ENCODE measurements at places on chromosomes 2 and 18. TPM values are rescaled to one million over a fixed set of nuclear protein-coding genes. Genes with fewer than 3 reads are reported as not detected.

DNA sequence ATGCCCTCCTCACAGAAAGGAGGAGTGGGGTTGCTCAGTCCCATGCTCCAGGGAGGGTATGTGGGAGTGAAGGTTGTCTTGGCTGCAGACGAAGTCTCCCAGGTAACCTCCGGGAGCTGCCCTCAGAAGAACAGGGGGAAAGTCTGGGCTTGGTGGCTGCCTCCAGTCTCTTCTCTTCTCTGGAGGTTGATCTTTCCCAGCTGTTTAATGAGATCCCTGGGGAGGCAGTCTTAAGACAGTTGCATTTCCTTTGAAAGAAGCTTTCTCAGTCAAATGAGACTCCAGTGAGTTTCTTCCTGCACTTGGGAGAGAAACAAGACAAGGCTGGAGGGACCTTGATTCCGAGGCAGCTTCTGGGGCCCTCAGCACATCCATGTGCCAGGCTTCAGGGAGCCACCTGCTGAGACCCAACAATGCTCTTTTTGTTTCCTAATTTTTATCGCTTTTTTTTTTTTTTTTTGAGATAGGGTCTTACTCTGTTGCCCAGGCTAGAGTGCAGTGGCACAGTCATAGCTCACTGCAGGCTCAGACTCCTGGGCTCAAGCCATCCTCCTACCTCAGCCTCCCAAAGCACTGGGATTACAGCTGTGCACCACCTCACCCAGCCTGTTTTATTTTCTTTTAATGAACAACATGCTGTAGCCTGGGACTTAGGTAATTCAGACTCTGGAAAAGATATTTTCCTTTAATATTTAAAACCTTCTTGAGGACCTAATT is 71.7 kb upstream of the TPO start:
- no peak for DNase-seq

GRCh38 chr2:28096421-28096820 is 205.9 kb downstream of the BABAM2 start:
- no peak for DNase-seq

- no peak for DNase-seq
These were observed 127.0 kb downstream of the INHBB start for GRCh38 chr2:120472891-120473309.

DNA sequence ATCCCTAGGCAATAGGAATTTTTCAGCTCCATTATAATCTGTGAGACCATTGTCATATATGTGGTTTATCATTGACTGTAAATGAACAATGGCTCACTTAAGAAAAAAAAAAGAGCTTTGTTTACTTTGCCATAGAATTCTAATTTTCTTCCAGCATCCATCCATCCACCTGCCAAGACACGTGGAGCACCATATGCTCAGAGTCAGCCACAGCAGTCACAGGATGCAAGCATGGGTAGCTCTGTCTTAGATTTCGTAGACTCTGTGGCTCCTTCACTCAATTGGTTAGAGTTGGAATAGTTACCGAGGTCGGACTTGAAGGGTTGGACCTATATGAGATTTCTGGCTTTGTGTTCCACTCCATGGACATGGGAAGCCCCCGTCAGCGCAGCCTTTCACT is 75.6 kb downstream of the COA5 start:
- DNase-seq, result no peak

GRCh38 chr2:138122891-138123290 is 158.6 kb downstream of the HNMT start:
- DNase-seq, result no peak

DNA sequence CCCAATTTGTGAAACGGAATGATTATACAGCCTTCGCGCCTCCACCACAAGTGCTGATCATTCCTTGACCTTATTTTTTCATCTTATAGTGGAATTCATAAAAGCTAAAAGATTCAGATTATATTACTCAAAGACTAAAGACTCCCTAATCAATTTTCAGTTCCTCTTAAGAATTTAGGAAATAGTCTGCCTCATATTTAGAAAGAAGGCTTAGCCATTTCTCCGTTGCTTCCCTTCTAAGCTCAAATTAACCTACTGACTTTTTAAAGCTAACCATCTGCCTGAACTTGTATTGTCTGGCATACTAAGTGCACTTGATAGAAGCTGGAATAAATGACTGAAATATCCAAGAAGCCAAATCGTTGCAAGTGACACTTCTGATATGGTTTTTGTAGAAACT is 44.7 kb downstream of the HNRNPLL start:
- no peak for DNase-seq

GRCh38 chr2:58081000-58081399 is 34.4 kb downstream of the VRK2 start:
- no peak for DNase-seq

DNA sequence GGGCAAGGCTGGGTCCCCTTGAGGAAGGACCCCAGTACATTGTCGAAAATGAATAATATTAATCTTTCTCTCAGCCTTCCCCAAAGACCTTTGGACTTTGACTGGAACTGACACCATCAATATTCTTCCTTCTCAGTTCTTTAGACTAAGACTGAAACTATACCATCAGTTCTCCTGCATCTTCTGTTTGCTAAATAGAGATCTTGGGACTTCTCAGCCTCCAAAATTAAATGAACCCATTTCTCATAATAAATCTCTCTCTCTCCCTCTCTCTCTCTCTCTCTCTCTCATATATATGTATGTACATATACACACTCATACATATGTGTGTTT is 39.7 kb upstream of the VRK2 start:
- no peak for DNase-seq

GRCh38 chr2:9944330-9944758 is 7.1 kb upstream of the GRHL1 start:
- no peak for DNase-seq

GRCh38 chr18:75218065-75218923 is 7.7 kb downstream of the TSHZ1 start:
- no peak for DNase-seq

GRCh38 chr2:193693758-193694157 is 1499.0 kb upstream of the TMEFF2 start:
- no peak for DNase-seq

DNA sequence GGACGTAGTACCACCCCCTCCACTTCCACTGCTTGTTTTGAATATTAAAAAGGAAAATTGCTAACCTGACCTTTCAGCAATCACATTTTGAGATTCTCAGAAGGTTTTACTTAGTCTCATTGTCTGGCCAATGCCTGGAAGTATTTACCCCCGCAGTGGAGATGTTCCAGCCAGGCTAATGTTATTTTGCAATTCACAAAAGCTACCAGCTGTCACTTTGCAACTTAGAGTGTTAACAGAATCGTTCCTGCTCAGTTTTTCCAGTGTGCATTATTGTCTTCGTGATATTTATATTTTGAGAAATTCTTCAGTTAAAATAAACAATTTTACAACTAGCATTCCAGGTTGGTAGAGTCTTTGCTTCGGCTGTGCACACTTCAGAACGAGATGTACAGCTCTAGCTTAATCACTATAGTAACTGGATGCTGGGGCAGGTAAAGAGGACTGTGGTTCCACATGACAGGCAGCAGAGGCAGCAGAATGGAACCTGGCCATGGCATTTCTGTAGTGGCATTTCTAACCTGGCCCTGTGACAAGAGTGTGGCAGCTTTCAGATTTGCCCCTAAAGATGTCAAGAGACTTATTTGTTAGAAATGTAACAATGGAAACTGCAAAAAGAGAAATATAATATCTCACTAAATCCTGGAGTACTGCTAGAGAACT is 85.1 kb downstream of the DTNA start:
- DNase-seq, result no peak

GRCh38 chr2:20434588-20435294 is 12.1 kb upstream of the RHOB start:
- no peak for DNase-seq

DNA sequence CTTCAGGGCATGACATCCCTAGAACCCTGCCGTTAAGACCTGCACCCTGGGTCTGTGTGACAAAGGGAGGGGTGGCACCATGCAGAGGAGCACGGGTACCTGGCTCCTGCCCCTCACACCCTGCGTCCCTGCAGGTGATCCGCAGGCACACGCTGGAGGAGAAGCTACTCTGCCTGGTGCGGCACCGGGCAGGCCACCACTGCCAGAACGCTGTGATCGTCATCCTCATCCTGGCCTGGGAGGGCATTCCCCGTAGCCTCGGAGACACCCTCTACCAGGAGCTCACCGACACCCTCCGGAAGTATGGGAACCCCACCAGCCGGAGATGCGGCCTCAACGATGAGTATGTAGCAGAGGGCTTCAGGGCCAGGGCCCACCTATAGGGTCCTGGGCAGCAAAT is 60.0 kb downstream of the BOLA3 start:
- DNase-seq, result no peak

GRCh38 chr18:10371165-10371564 is 83.3 kb upstream of the APCDD1 start:
- no peak for DNase-seq

- no peak for DNase-seq
These were observed 597.2 kb upstream of the ZEB2 start for GRCh38 chr2:145116834-145117725.

DNA sequence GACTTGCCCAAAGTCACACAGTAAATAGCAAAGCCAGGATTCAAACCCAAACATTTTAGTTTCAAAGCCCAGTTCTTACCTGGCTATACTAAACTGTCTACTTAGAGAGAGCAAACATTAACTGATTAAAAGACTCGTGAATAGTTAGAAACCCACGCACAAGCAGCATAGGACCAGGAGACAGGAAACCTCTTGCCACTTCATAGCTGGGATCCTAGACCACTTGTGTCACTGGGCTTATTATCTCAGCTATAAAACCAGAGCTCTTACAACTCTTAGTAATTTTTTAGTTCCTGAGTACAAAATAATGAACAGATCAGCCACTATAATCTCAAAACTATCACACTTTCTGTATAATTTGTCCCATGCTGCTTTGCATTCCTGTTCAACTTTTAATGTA is 2.4 kb upstream of the AAK1 start:
- no peak for DNase-seq

The C1QL2 gene
- not detected for total RNA-seq

The DSEL gene
- 2.1 TPM for total RNA-seq

The PROKR1 gene
- not detected for total RNA-seq

The GYPC gene
- 121 TPM for total RNA-seq

The ANKRD36 gene
- 5.6 TPM for total RNA-seq

The PRKAG3 gene
- not detected for total RNA-seq

The ITGA6 gene
- total RNA-seq, result 44.7 TPM

The DSG1 gene
- total RNA-seq, result 0.68 TPM

The NT5DC4 gene
- not detected for total RNA-seq

The REG3A gene
- not detected for total RNA-seq

The DLGAP1 gene
- total RNA-seq, result not detected

The EIF2AK2 gene
- 20.7 TPM for total RNA-seq

All from Right ventricle myocardium inferior (tissue), 1 donor.